Activated CD4-positive, alpha-beta T cell treated with anti-CD3 and anti-CD28 coated beads, Interleukin-2, Interleukin-6, amounts not matched to agents 100 ng/mL and 50 ng/mL, durations not matched to agents 16 hours and 8 hours (primary cell): ENCODE measurements at places on chromosomes 1 and 21.
A peak's percentile ranks its signal among the peaks of the same experiment; 100 is the strongest.

- DNase-seq, result no peak
These were observed 33.4 kb upstream of the RNPC3 start for GRCh38 chr1:103492003-103492625.

DNA sequence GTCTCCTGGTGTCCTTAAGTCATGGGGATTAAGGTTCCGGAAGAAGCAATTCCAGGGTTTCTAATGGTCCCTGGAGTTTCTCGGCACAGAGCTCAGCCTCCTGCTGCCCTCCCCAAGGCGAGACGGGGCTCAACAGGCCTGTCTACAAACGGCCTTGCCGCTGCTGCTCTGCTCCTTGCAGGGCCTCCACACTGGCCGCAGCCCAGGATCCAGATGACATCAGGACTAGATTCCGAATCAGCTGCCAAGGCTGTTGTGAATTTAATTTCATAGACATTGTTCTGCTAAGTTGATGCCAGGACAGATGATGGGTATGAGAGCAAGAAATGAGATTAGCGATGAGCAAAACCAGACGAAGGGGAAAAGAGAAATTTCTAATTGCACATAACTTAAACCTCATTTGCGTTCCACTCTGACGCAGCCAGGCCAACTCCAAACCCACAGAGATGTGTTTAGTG is 103.6 kb upstream of the BACE2 start:
- DNase-seq, result no peak

GRCh38 chr1:22410928-22411495 is 40.6 kb upstream of the ZBTB40 start:
- no peak for DNase-seq

- DNase-seq, result no peak
These were observed 34.5 kb upstream of the HTR1D start for GRCh38 chr1:23251812-23252211.

- peak; percentile 53 for DNase-seq
These were observed 23.1 kb upstream of the TNFRSF1B start for GRCh38 chr1:12143631-12144155.

GRCh38 chr1:59266180-59266926 is 30.5 kb upstream of the FGGY start:
- DNase-seq, result no peak

GRCh38 chr1:16144325-16145029 is 11.4 kb downstream of the EPHA2 start:
- no peak for DNase-seq

GRCh38 chr1:206946261-206946660 is at the start of gene PIGR:
Gene PIGR (minus strand): TSS chr1:206946466. CDS start chr1:206940531, 5,935 bp downstream.
- no peak for DNase-seq

- no peak for DNase-seq
These were observed 1.6 kb upstream of the CLIC4 start for GRCh38 chr1:24743404-24744211.

DNA sequence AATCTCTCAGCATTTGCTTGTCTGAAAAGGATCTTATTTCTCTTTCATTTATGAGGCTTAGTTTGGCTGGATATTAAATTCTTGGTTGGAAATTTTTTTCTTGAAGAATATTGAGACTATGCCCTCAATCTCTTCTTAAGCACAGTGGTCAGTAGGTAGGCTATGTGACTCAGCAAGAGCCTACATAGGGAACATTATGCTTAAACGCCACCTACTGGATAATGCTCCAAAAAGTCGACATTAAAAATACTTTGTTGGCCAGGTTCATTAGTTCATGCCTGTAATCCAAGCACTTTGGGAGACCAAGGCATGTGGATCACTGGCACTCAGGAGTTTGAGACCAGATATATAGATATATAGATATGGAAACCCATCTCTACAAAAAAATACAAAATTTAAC is 678.0 kb upstream of the USP24 start:
- DNase-seq, result peak; percentile 8

- no peak for DNase-seq
These were observed 206.9 kb upstream of the FGGY start for GRCh38 chr1:59089922-59090457.

- DNase-seq, result no peak
These were observed 20.5 kb downstream of the SLC19A2 start for GRCh38 chr1:169465281-169465680.

- DNase-seq, result no peak
These were observed 164.7 kb upstream of the CTTNBP2NL start for GRCh38 chr1:112231331-112231730.

GRCh38 chr1:47568763-47569162 is 130.9 kb downstream of the FOXD2 start:
- no peak for DNase-seq

DNA sequence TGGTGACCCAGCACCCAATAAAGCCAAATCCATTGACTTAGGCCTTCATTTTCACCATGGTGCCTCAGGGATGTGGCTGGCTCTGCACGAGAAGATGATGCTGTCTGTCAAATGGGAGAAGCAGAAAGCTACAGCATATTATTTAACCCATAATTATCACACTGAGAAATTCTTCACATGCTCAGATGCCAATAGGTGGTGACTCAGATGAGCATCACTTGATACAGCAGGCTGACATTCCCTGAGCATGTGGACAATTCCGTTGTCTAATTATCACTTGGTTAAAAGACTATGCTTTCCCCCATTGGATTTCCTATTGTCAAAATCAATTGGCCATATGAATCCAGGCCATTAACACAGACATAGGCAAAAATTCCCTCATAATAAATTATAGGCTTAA is 44.0 kb upstream of the HSD3B1 start:
- no peak for DNase-seq

GRCh38 chr1:9203511-9203982 is 31.0 kb upstream of the H6PD start:
- DNase-seq, result peak; percentile 44

GRCh38 chr1:155139895-155140629 is at the start of gene DPM3:
Gene DPM3 (minus strand): TSS chr1:155140531. CDS start chr1:155140240, 291 bp downstream.
- DNase-seq, result peak; percentile 95

- no peak for DNase-seq
These were observed 421.5 kb downstream of the KIF26B start for GRCh38 chr1:245576323-245576722.

GRCh38 chr1:234586304-234586703 is 23.7 kb downstream of the IRF2BP2 start:
- no peak for DNase-seq
